NCI-H524 treated with DMSO at 0.1 percent for 48 hours (cell line): ENCODE measurements at places on chromosomes 2 and 18.
A peak's percentile ranks its signal among the peaks of the same experiment; 100 is the strongest.

- DNase-seq: no peak
Measured at GRCh38 chr2:178679891-178680290, 127.3 kb downstream of the TTN start.

GRCh38 chr2:227125506-227125905 lies 38.5 kb downstream of the COL4A4 start:
- no peak for DNase-seq

- DNase-seq: peak; percentile 3
Measured at GRCh38 chr2:14761118-14761517, 128.6 kb downstream of the LRATD1 start.

GRCh38 chr2:8000870-8001269 lies 681.0 kb upstream of the ID2 start:
- DNase-seq: no peak

GRCh38 chr2:229342376-229342775 lies 71.3 kb upstream of the PID1 start:
- DNase-seq: no peak

DNA sequence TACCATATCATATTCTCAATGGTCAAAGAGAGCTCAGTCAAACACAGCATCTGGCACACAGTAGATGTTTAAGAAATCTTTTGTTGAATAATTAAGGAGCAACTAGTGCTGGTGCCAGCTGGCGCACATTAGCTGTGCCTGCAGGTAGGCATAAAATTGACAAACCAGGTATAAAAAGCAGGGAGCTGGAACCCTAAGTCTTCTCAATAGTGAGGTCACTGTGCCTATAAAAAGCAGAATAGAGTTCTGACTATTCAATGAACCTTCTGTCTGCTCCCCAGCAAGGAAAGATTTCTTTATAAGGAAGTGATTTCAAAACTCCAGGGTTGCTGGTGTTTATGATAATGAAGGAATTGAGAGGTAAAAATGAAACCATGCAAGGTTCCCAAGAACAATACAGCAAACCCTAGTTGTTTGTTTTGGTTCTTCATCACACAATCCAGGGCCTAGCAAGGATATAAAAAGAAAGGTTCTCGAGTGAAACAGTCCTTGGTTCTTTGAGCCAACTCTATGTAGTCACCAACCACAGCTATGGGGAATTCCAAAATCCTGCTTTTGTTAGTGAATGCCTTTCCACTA lies 76.1 kb downstream of the THADA start:
- DNase-seq: no peak

DNA sequence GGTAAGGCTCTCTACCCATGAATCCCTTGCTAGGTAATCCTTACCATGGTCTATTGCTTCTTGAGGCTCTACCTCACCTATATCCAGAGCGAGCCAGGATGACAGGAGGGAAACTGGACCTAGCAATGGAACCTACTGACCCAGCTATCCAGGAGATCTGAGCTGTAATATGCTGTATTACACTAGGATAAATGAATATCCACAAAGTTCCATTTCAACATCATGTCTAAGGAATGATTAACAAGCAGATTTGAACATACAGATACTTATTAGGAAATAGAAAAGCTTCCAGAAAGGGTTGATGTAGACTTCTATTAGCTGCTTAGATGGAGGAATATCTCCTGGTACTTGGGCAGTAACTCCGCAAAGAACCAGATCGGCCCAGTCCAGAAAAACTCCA lies 110.1 kb downstream of the BAZ2B start:
- DNase-seq: no peak

DNA sequence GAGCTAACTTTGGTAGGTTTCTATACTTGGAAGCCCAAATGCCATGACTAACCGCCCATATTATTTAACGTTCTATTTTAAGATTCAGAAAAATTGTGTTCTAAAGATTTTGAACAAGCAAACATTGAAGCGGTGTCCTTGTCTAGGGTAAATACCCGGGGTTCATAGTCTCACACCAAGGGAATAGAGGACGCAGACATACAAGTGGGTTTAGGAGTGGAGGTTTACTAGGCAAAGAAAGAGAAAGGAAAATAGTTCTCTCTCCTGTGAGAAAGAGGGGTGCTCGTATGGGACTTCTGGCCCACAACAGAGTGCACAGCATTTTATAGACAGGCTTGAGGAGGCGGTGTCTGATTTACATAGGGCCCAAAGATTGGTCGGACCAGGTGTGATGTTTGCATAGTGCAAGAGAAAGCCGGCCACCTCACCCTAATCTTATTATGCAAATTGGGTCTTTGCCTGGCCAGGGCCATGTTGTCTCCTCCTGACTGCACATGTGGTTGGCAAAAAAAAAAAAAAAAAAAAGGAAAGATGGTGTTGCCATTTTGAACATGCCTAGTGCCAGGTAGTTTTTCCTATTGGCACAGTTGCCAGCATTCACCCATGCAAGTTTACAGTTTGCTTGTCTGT lies 1062.6 kb downstream of the LRP1B start:
- no peak for DNase-seq

DNA sequence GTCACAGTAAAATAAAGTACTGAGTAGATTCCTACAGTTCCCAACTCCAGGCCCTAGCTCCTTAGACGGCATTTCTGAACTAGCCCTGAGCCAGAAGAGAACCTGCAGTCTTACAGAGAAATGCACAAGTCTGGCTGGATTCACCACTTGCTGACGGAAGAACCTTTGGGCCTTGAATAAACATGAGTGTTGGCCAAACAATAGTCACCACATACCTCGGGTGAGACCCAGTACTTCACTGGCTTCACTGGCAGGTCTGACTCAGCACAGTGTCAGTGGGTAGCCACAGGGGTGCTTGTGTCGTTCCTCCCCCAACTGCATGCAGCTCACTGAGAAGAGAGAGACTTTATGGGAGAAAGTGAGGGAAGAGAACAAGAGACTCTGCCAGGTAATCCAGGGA lies 88.9 kb downstream of the TMEM185B start:
- DNase-seq: no peak

DNA sequence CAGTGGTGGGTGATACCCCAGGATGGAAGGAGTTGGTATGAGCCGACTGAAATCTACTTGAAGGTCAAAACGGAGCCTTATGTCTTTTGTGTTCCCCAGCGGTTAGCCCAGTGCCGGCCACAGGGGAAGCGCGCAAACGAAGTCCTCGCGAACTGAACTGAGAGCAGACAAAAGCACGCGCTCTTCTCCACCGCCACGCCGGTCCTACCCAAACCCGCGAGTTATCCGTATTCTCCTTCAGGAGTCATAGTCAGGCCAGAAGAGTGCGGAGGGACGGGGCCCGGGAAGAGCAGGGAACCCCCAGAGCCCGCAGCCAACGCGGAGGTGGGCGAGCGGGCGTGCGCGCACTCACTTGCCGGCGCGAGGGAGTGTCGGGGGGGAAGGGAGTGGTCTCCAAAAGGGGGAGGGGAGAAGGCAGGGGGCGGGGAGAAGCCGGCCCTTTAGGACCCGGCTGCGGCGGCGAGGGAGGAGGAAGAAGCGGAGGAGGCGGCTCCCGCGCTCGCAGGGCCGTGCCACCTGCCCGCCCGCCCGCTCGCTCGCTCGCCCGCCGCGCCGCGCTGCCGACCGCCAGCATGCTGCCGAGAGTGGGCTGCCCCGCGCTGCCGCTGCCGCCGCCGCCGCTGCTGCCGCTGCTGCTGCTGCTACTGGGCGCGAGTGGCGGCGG lies at the start of gene IGFBP2:
IGFBP2 (plus strand) TSS at position 469 of the 664 bp plus-strand sequence; CDS start at position 573, 104 bp downstream.
- no peak for DNase-seq

GRCh38 chr2:229249536-229249935 lies 21.6 kb downstream of the PID1 start:
- DNase-seq: no peak

DNA sequence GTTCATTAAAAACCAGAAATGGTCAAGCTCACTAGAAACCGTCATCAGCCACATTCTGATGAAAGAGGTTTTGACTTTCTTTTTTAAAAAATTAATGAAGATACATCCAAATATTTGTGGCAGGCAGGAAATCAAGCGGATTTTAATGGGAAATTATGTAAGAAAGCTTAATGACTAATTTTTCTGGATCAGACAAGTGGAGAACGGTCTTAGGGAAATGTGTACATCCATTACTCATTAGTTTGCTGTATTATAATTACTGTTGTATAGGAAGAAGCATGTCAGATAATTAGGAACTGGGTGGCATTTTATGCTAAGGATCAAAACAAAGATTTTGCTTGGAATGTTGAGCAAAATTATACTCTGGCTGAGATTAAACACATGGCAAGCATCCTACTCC lies 39.4 kb downstream of the AGAP1 start:
- DNase-seq: no peak

DNA sequence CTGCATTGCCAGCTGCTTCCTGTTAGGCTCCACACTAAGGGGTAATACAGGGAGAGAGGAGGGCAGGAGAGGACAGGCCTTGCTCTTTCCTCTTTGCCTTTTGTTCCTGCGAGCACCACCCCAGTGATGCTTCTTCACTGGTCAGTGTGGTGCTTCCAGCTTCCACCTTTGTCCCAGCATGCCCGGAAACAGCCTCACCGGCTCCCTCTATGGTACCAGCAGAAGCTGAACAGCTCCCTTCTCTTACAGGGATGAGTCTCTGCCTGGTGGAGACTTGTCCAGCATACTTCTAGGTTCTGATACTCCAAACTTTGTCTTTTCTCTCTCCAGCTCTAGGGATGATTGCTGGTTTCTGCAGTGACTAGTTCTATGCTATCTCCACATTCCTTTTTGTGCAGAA lies 413.3 kb downstream of the TSN start:
- DNase-seq: no peak

DNA sequence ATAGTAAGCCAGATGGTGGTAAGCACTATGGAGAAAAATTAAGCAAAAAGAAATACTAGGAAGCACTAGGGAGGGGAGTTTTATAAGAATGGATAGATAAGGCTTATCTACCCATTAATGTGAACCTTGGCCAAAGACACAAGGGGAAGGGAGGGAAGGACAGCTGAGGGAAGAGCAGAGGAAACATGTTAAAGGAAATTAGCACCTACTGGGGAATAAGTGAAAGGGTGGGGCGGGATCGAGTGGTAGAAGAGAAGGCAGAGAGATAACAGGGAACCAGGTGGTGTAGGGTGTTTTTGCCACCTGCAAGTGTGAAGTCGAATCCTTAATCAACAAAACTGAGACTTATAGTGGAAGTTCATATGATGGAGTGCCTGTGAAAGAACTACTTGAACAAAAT lies 1.7 kb downstream of the UNC80 start:
- no peak for DNase-seq

GRCh38 chr2:97998431-97999005 lies 2.8 kb upstream of the TMEM131 start:
- DNase-seq: no peak

DNA sequence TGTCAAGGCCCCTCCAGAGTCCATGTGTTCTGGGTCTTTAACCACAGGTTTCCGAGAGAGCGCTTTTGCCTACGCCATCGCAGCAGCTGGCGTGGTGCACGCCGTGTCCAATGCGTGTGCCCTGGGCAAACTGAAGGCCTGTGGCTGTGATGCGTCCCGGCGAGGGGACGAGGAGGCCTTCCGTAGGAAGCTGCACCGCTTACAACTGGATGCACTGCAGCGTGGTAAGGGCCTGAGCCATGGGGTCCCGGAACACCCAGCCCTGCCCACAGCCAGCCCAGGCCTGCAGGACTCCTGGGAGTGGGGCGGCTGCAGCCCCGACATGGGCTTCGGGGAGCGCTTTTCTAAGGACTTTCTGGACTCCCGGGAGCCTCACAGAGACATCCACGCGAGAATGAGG lies 9.3 kb downstream of the WNT10A start:
- DNase-seq: no peak

DNA sequence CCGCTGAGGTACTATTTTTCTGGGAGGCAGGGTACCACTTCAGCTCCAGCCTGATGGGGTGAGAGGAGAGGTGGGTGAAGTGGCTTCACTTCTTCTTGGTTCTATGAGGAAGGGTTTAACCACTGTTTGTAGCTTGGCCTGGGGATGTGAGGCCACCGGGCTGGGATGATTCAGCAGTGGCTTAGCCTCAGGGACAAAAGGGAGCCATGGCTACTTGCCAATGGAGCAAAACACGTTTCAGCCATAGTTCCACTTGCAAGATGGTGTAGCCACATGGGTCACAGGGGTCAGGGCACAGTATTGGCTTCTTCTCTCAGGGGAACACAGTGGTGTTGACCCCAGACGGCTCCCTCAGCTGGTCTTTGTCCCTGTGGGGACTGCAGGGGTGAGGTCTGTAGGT lies 14.9 kb downstream of the ZDBF2 start:
- DNase-seq: no peak

DNA sequence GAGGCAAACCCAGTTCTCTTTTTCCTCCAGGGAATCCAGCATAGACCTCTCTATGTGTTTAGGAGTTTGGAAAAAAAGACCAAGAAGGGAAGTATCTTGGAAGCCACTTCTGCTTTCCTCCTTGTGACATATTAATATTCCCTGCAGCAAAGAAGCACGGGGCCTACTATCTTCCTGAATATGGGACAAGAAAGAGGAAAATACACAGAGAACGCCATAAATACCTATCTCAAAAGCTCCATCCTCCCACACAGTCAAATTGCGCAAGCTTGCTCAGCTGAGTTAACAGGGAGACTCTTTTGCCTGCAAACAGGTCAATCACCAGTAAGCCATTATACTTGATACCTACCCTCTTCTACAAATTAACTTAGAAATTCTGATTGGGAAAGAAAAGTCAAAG lies 16.7 kb upstream of the RAPH1 start:
- DNase-seq: no peak

GRCh38 chr2:19762959-19763605 lies 138.7 kb downstream of the TTC32 start:
- DNase-seq: no peak

GRCh38 chr2:118569876-118570535 lies 277.4 kb downstream of the EN1 start:
- DNase-seq: no peak

DNA sequence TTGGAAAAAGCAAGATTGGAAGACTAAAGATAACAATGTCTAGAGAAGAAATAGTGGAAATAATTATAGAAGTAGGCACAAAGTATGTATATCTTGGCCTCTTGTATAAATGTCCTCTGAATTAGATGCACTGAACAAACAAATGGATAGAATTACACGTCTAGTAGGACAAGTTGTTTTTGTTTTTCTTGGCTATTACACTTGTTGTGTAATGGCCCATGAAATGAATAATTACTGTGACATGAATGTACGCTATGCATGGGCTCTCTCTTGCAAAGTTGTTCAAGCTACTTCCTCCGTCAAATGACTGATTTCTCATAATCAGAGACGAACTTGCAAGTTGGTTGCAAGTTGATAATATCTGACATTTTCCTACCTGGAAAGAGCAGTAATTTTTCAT lies 126.2 kb downstream of the PDE1A start:
- DNase-seq: no peak

DNA sequence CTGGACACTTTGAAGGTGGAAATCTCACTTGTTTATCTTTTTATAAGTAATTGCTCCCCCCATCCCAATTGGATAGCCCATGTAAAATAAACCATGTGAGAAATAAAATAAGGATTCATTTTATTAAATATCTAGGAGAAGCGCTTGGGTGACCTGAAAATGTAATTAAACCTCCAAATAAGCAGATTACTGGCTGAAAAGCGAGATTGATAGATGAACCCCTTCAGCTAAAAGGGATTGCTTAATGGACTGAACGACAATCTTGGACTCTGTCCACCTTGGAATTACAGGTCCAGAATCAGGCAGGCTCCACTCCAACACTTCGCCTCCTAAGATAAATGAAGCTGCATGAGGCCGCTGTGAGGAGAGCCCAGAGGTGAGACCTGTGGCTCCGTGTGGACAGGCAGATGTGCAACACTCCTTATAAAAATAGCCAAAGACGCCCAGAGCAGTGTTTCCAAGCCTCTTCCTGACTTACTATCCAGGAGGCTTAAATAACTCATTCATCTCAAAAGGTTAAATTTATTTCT lies 441.5 kb downstream of the MTX2 start:
- DNase-seq: no peak

GRCh38 chr18:76410033-76410432 lies 85.0 kb downstream of the ZNF516 start:
- DNase-seq: no peak

- DNase-seq: no peak
Measured at GRCh38 chr2:1299043-1299442, 114.2 kb upstream of the TPO start.
